ENCODE measurements at places on chromosomes 7 and 10.

- no peaks in the 10 kb centered on the region for H3K27me3 ChIP-seq
- H3K4me1 ChIP-seq, result peaks cover 42% of the 10 kb centered on the region
- DNase-seq, result peak; percentile 93
- peak within 1 kb of the TSS; percentile 88 for H3K4me3 ChIP-seq
- peak within 1 kb of the TSS; percentile 97 for H3K27ac ChIP-seq
These were observed at the start of gene YWHAG for GRCh38 chr7:76358481-76359110. Gene YWHAG, minus strand, starts transcription at chr7:76358991. Its CDS starts 183 bp downstream, at chr7:76358808.

- H3K36me3 ChIP-seq, result no peaks in the 10 kb centered on the region
- no peak overlapping the region for H3K4me3 ChIP-seq
- no peak overlapping the region for H3K27ac ChIP-seq
- DNase-seq, result no peak
- no peaks in the 10 kb centered on the region for H3K4me1 ChIP-seq
These were observed 407.9 kb downstream of the KCNMA1 start for GRCh38 chr10:77229704-77230103.

GRCh38 chr10:31099664-31100063 lies 68.0 kb upstream of the ZNF438 start:
- H3K4me1 ChIP-seq, result peaks cover 53% of the 10 kb centered on the region
- H3K4me3 ChIP-seq, result no peak overlapping the region
- DNase-seq, result peak; percentile 76
- no peaks in the 10 kb centered on the region for H3K36me3 ChIP-seq
- H3K27me3 ChIP-seq, result no peaks in the 10 kb centered on the region

DNA sequence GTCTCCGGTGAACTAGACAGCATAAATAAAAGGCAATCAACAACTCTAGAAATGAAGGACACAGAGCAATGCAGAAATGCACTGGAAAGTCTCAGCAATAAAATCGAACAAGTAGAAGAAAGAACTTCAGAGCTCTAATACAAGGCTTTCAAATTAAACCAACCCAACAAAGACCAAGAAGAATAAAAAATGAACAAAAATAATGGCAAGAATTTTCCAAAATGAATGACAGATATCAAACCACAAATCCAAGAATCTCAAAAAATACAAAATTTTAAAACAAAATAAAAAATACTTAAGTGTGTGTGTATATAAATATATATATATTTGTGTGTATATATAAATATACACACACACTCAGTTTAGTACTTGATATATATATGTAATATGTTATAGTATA lies 110.8 kb downstream of the IQUB start:
- H3K27ac ChIP-seq, result no peak overlapping the region
- H3K4me3 ChIP-seq, result no peak overlapping the region
- no peak for DNase-seq
- no peaks in the 10 kb centered on the region for H3K27me3 ChIP-seq
- no peaks in the 10 kb centered on the region for H3K4me1 ChIP-seq

GRCh38 chr7:101172854-101173751 lies 7.0 kb downstream of the NAT16 start:
- no peaks in the 10 kb centered on the region for H3K36me3 ChIP-seq
- peaks cover 51% of the 10 kb centered on the region for H3K4me1 ChIP-seq
- peak; percentile 54 for DNase-seq
- peaks cover 79% of the 10 kb centered on the region for H3K27me3 ChIP-seq
- no peak overlapping the region for H3K4me3 ChIP-seq
- no peak overlapping the region for H3K27ac ChIP-seq

GRCh38 chr10:83673316-83673715 lies 466.0 kb upstream of the GHITM start:
- DNase-seq, result no peak
- no peak overlapping the region for H3K27ac ChIP-seq
- no peak overlapping the region for H3K4me3 ChIP-seq
- peaks cover 2% of the 10 kb centered on the region for H3K4me1 ChIP-seq
- H3K36me3 ChIP-seq, result no peaks in the 10 kb centered on the region

DNA sequence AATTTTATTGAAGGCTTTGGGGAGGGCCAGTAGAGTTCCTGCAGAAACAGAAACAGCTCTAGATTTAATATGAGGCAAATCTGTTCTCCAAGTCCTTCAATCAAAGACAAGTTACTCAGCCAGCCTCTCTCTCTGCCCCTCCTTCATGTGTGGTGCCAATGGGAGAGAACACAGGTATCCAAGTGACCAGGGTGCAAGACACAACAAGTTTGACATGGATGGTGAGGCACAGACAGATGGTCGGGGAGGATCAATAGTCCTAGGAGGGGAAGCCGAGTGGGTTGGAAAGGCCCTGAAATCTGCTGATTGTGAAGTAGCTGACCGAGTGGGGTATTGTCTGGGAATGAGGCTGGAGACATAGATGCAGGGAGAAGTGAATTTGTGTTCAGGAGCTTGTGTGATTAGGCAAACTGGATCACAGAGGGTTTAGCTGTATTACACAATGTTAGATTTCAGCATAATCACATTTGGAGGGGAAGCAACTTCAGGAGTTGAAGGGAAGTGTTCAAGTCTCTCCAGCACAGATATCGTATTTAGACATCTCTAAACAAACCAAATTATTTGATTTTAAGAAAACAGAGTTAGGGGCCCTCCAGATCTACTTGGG lies 1.5 kb downstream of the GIMAP1 start:
- H3K27ac ChIP-seq, result peak overlapping the region; percentile 92
- peaks cover 57% of the 10 kb centered on the region for H3K4me1 ChIP-seq
- peak overlapping the region; percentile 96 for H3K4me3 ChIP-seq

- H3K36me3 ChIP-seq, result no peaks in the 10 kb centered on the region
- H3K4me3 ChIP-seq, result no peak overlapping the region
- DNase-seq, result no peak
- no peaks in the 10 kb centered on the region for H3K4me1 ChIP-seq
These were observed 34.0 kb upstream of the DKK1 start for GRCh38 chr10:52280051-52280450.

DNA sequence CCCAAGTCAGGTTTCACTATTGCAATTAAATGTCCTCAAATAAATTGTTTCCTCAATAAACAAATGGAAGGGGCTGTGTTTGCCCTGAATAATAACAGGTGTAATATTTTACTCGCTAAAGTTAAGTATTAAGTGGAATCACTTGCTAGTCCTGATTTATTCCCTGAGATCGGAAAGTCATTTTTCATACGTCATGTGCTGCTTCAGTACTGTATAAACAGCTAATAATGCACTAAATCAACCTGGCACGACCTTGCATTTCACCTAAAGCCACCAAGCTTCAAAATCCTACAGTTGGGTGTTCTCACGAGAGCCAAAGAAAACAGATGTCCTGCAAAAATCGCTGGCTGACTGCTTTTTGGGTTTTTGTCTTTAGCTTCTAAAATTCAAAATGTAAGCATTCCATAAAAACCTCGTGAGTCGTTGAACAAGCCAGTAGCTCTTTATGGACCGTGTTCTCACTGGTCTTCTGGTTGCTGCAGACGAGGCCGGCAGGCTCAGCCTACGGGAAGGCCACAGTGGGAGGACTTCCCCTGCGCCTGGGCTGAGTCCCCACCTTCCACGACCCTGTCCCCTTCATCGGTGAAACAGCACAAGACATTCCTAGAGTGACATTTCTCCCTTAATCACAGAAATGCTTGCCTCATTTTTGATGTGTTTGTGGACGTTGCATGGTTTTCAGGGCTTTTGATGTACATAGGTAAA lies 17.9 kb upstream of the MNX1 start:
- no peak overlapping the region for H3K4me3 ChIP-seq
- no peaks in the 10 kb centered on the region for H3K36me3 ChIP-seq
- no peak for DNase-seq
- no peaks in the 10 kb centered on the region for H3K4me1 ChIP-seq
- no peak overlapping the region for H3K27ac ChIP-seq

GRCh38 chr10:558891-559766 lies 130.3 kb downstream of the DIP2C start:
- peaks cover 13% of the 10 kb centered on the region for H3K4me1 ChIP-seq
- H3K36me3 ChIP-seq, result peaks cover 2% of the 10 kb centered on the region
- no peak overlapping the region for H3K27ac ChIP-seq
- no peak for DNase-seq

DNA sequence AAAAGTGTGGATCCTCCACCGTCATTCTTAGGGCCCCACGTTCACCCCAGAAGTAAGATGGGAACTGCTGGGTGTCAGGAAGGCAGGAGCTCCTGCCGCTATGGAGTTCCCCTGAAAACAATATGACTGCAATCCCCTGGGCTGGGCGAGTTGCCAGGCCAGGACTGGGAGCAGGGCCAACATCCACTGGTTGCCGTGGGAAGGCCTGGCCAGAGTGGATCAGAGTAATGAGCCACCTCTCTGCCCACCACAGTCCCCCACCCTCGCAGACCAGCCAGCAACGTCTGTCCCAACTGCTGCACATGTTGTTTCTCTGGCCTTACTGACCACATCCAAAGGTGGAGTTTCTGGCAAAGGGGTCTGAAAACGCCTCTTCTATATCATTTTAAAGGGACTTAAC lies 86.6 kb downstream of the STRA8 start:
- H3K36me3 ChIP-seq, result peaks cover 4% of the 10 kb centered on the region
- H3K4me3 ChIP-seq, result no peak overlapping the region
- H3K27me3 ChIP-seq, result no peaks in the 10 kb centered on the region
- no peaks in the 10 kb centered on the region for H3K4me1 ChIP-seq

DNA sequence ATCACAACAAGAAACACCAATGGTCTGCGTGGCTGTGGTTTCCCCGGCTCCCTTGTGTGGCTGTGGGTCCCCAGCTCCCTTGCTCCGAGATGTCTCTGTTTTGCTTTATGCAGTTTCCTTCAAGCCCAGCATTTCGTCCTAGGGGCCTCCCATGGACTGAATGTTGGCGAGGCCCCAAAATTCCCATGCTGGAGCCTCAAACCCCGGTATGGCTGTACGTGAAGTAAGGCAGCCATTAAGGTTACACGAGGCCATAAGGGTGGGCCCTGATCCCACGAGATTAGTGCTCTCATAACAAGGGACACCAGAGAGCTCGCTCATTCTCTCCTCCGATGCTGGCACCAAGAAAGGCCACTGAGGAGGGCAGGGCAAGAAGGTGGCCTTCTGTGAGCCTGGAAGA lies 44.6 kb downstream of the INSIG1 start:
- DNase-seq, result no peak
- H3K4me1 ChIP-seq, result peaks cover 14% of the 10 kb centered on the region
- H3K27me3 ChIP-seq, result peaks cover 18% of the 10 kb centered on the region
- H3K27ac ChIP-seq, result no peak overlapping the region
- no peaks in the 10 kb centered on the region for H3K36me3 ChIP-seq

GRCh38 chr7:126001349-126001748 lies 1071.7 kb upstream of the POT1 start:
- H3K4me3 ChIP-seq, result no peak overlapping the region
- H3K27ac ChIP-seq, result no peak overlapping the region

DNA sequence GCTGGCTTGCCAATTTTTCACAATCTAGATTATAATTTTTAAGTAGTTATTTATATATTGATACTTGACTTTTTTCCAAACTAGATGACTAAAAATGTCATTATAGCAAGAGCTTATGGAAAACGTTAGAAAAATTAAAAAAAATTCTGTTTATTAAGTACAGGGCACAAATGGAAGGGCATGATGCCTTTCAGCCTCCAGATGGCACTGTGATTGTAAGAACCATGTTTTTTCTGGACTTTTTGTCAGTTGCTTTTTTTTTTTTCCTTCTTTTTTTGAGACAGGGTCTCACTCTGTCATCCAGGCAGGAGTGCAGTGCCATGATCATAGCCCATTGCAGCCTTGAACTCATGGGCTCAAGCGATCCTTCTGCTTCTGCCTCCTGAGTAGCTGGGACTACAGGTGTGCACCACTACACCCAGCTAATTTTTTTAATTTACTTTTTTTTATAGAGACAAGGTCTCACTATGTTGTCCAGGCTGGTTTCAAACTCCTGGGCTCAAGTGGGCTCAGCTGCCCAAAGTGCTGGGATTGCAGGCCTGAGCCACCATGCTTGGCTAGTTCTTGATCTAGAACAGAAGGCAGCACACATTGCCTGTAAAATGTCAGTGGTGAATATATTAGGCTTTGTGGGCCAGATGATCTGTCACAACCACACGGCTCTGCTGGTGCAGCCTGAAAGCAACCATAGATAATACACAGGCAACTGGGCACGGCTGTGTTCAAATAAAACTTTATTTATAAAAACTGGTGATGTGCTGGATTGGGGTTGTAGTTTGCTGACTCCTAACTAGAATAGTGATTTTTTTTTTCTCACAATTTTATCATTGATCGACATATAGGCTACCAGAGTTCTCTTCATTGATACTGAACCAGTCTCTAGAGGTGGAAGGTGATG lies 27.4 kb downstream of the UCMA start:
- DNase-seq, result no peak
- no peaks in the 10 kb centered on the region for H3K4me1 ChIP-seq
- H3K27me3 ChIP-seq, result no peaks in the 10 kb centered on the region

DNA sequence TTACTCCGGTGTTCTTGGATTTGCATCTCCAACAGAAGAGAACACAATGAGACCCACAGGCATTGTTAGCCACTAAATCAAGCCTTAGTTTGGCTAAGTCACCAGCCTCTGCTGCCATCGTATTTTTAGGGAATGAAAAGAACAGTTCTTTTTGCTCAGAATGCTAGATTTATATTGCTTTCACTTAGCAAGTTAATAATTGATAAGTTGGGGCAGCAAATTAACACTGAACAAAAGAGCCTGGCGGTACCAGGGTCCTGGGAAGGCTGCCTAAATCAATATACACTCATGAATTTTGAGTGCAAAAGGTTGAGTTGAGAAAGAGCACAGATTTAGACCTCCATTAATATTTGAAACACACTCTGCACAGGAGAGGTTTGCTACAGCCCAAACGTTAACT lies 767.7 kb downstream of the TYW1 start:
- no peak overlapping the region for H3K4me3 ChIP-seq
- H3K27ac ChIP-seq, result no peak overlapping the region
- no peak for DNase-seq
- no peaks in the 10 kb centered on the region for H3K4me1 ChIP-seq
- H3K27me3 ChIP-seq, result no peaks in the 10 kb centered on the region
- no peaks in the 10 kb centered on the region for H3K36me3 ChIP-seq

Measured in activated CD4-positive, alpha-beta memory T cell treated with anti-CD3 and anti-CD28 coated beads for 36 hours (primary cell).